ENCODE measurements at places on chromosomes 4 and X.

DNA sequence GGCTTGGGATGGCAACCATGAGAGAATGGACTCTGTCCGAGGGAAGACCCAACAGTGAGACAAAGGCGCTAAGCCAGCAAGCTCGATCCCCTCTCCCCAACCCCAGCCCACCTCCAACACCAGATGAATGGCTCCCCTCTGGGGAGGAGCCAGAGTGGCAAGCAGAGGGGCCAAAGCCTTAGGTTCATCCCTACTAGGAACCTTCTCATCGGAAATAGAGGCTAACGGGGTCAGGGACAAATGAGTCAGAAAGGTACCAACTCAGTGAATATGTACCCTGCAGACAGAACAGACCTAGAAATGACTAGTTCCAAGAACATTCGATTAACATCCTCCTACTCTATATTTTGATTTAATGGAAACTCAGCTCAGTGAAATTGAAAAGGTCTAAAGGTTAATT lies 73.9 kb downstream of the NSG1 start:
- H3K27ac ChIP-seq = no peak overlapping the region
- H3K4me1 ChIP-seq = peaks cover 33% of the 10 kb centered on the region
- no peak for DNase-seq
- no peak overlapping the region for H3K4me3 ChIP-seq
- no peaks in the 10 kb centered on the region for H3K36me3 ChIP-seq

GRCh38 chr4:40629401-40630334 lies at the start of gene RBM47:
RBM47 (minus strand) TSS chr4:40629864; CDS start chr4:40438893, 190,971 bp downstream.
- H3K4me1 ChIP-seq = peaks cover 24% of the 10 kb centered on the region
- no peaks in the 10 kb centered on the region for H3K27me3 ChIP-seq
- peak within 1 kb of the TSS; percentile 92 for H3K4me3 ChIP-seq
- no peaks in the 10 kb centered on the region for H3K36me3 ChIP-seq
- peak; percentile 89 for DNase-seq
- H3K27ac ChIP-seq = peak within 1 kb of the TSS; percentile 96

DNA sequence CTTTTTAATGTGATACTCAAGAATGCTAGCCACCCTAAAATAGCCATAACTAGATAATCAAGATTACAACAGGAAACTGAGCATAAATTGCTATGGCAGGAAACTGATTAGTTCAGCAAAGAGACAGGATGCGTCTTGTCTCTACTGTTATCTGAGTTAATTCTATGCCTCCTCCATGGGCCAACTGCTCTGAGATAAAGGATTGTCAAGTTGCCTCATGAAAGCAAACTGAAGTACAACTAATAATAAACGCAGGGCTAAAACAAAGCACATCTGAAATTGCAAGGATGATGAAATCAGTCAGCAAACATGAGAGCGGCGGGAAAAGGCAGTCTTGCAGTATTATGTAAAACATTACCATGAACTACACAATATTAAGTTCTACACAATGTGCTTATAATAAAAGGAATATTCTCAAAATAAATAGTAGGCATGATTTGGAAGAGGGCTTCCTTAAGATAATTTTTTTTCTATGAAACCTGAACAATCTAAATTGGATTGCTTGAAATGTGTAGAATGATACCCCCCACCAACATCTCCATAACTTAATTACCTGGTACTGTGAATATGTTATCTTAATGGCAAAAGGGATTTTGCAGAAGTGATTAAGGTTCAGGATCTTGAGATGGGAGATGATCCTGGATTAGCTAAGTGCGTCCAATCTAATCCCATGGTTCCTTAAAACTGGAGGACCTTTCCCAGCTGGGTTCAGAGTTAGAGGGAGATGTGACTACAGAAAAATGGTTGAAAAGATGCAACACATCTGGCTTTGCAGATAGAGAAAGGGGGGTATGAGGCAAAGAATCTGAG lies 65.9 kb downstream of the ANTXR2 start:
- peaks cover 18% of the 10 kb centered on the region for H3K4me1 ChIP-seq
- H3K27ac ChIP-seq = peak overlapping the region; percentile 30
- no peak overlapping the region for H3K4me3 ChIP-seq
- H3K27me3 ChIP-seq = no peaks in the 10 kb centered on the region

GRCh38 chr4:89545315-89545714 lies 237.7 kb upstream of the GPRIN3 start:
- H3K27me3 ChIP-seq = no peaks in the 10 kb centered on the region
- DNase-seq = no peak
- no peaks in the 10 kb centered on the region for H3K36me3 ChIP-seq
- H3K27ac ChIP-seq = no peak overlapping the region
- no peak overlapping the region for H3K4me3 ChIP-seq
- H3K4me1 ChIP-seq = no peaks in the 10 kb centered on the region

DNA sequence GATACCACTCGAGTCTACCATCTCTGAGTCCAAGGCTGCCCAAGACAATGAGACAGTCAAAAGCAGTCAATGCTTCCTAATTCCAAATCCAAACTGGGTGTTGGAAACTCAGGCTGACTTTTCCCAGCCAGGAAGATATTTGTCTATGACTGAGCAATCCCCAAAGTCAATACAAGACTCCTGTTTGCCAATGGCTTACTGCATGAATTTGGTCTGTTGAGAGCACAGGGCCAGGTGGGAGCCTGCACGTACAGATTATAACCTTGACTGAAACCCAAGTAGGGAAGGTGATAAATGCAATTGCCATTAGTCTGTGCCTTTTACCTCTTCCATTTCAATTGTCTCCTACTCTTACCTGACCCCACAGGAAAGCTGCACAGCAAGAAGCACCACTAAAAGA lies 72.6 kb upstream of the PPARGC1A start:
- H3K4me3 ChIP-seq = no peak overlapping the region
- no peaks in the 10 kb centered on the region for H3K36me3 ChIP-seq
- DNase-seq = no peak
- H3K4me1 ChIP-seq = no peaks in the 10 kb centered on the region
- H3K27me3 ChIP-seq = no peaks in the 10 kb centered on the region

DNA sequence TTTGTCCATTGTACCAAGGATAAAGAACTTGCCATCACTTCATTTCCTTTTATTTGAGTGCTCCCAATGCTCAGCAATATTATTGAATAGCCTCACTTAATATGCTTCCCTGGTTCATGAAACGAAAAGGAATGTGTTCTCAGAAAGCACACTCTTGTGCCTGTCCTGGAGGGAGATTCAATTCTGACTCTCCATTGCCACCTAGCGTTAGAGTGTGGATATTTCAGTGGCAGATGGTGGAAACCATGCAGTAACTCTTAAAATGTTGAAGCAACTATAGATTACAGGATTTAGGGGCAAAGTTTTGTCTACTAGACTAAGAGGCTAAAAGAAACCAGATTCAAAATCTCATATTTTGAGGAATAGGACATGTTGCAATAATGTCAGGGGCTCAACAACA lies 36.0 kb downstream of the GAB3 start:
- no peak overlapping the region for H3K27ac ChIP-seq
- H3K36me3 ChIP-seq = no peaks in the 10 kb centered on the region
- H3K27me3 ChIP-seq = no peaks in the 10 kb centered on the region
- no peak overlapping the region for H3K4me3 ChIP-seq

DNA sequence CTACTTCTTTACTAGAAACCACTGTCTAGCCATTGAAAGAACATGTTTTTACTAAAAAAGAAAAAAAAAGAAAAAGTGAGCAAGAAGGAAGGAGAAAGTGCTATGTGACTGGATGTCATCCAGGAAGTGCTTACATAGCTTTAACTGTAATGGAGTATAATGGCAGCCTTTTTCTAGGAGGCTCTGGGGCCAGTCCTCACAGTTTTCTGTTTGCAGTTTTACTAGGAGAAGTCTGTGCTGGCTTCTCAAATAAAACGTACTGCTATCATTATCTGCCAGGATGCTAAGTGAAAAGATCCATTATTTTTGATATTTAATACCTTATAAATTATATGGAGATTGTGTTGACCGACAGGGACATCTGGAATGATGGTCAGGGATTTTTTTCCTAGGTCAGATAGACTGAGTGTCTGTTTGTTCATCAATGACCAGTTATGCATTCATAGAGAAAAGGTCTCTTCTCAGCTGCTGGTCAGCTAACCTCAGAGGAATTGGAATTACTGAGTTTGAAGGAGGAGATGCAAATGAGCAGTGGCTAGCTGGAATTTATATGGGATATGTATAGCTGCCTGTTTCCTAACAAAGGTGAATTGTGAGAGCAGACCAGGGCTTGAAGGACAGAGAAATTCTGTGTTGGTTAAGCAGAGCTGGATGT lies 21.7 kb downstream of the LPAR4 start:
- no peaks in the 10 kb centered on the region for H3K27me3 ChIP-seq
- no peak overlapping the region for H3K4me3 ChIP-seq
- no peaks in the 10 kb centered on the region for H3K36me3 ChIP-seq
- no peak overlapping the region for H3K27ac ChIP-seq
- DNase-seq = no peak

- no peak overlapping the region for H3K27ac ChIP-seq
- no peak for DNase-seq
- H3K36me3 ChIP-seq = no peaks in the 10 kb centered on the region
- H3K27me3 ChIP-seq = no peaks in the 10 kb centered on the region
These were observed 149.1 kb downstream of the FBXO8 start for GRCh38 chr4:174134361-174134760.

- peaks cover 69% of the 10 kb centered on the region for H3K27me3 ChIP-seq
- DNase-seq = no peak
- H3K4me1 ChIP-seq = no peaks in the 10 kb centered on the region
- H3K36me3 ChIP-seq = no peaks in the 10 kb centered on the region
- H3K27ac ChIP-seq = no peak within 1 kb of the TSS
- H3K4me3 ChIP-seq = no peak within 1 kb of the TSS
These were observed at the start of gene GPR78 for GRCh38 chr4:8580321-8581093. GPR78 (plus strand) TSS chr4:8580392; CDS start chr4:8580983, 591 bp downstream.

GRCh38 chr4:76012388-76012801 lies 5.1 kb upstream of the CXCL9 start:
- peak overlapping the region; percentile 0 for H3K27ac ChIP-seq
- peaks cover 57% of the 10 kb centered on the region for H3K4me1 ChIP-seq
- no peak for DNase-seq
- no peak overlapping the region for H3K4me3 ChIP-seq
- H3K36me3 ChIP-seq = no peaks in the 10 kb centered on the region

DNA sequence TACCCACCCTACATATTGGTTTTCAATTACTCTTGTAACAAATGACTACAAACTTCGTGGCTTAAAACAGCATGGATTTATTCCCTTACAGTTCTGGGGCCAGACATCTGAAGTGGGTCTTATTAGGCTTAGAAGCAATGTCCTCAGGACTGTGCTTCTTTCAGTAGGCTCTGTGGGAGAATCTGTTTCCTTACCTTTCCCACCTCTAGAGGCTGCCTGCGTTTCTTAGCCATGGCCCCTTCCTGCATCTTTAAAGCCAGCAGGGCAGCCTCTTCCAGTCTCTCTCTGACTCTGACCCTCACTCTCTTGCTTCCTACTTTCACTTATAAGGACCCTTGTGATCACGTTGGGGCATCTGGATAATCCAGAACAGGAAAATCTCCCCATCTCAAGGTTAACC lies 252.5 kb upstream of the PGRMC2 start:
- H3K27ac ChIP-seq = no peak overlapping the region
- H3K36me3 ChIP-seq = no peaks in the 10 kb centered on the region
- no peaks in the 10 kb centered on the region for H3K4me1 ChIP-seq
- no peaks in the 10 kb centered on the region for H3K27me3 ChIP-seq

- DNase-seq = peak; percentile 55
- H3K27ac ChIP-seq = peak overlapping the region; percentile 78
- H3K4me3 ChIP-seq = peak overlapping the region; percentile 52
- H3K27me3 ChIP-seq = no peaks in the 10 kb centered on the region
- H3K36me3 ChIP-seq = no peaks in the 10 kb centered on the region
These were observed 90.7 kb downstream of the NSUN7 start for GRCh38 chr4:40840255-40840984.

- H3K27me3 ChIP-seq = no peaks in the 10 kb centered on the region
- H3K4me1 ChIP-seq = peaks cover 11% of the 10 kb centered on the region
- no peaks in the 10 kb centered on the region for H3K36me3 ChIP-seq
- H3K4me3 ChIP-seq = no peak overlapping the region
These were observed 153.9 kb downstream of the CEP135 start for GRCh38 chr4:56102601-56103000.

DNA sequence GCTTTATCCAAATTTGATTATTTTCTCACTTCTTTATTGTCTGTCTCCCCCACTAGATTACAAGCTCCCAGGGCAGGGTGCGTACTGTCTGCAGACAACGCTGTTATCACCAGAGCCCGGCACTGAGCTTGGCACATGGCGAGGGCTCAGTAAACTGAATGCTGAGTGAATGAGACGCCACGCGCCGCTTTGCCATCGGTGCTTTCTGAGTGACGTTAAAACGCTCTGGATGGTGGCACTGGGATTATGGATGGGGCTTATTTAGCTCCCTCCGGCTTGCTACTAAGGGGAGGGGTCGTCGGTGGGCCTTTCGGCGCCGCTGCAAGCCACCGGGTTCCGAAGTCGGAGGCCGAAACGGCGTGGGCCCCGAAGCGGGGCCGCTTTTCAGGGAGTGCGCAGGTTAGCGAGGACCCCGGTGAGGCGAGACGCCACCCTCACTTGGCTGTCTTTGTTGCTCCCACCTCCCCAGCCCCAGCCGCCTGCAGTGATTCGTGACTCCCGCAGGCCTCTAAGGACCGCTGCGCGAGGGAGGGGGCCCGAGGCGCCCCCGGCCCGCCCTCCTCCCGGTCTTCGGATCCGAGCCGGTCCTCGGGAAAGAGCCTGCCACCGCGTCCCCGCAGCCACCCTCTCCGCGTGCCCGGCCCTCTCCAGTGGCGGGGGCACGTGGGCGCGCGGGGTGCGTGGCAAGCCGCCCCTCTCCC lies 569 bp upstream of the FHL1 start:
- peak overlapping the region; percentile 67 for H3K4me3 ChIP-seq
- H3K36me3 ChIP-seq = no peaks in the 10 kb centered on the region
- peaks cover 4% of the 10 kb centered on the region for H3K4me1 ChIP-seq
- no peaks in the 10 kb centered on the region for H3K27me3 ChIP-seq
- peak; percentile 47 for DNase-seq

GRCh38 chr4:143178923-143179322 lies 5.8 kb upstream of the USP38 start:
- H3K4me3 ChIP-seq = no peak overlapping the region
- H3K27ac ChIP-seq = no peak overlapping the region
- DNase-seq = no peak
- H3K27me3 ChIP-seq = no peaks in the 10 kb centered on the region
- H3K36me3 ChIP-seq = no peaks in the 10 kb centered on the region

DNA sequence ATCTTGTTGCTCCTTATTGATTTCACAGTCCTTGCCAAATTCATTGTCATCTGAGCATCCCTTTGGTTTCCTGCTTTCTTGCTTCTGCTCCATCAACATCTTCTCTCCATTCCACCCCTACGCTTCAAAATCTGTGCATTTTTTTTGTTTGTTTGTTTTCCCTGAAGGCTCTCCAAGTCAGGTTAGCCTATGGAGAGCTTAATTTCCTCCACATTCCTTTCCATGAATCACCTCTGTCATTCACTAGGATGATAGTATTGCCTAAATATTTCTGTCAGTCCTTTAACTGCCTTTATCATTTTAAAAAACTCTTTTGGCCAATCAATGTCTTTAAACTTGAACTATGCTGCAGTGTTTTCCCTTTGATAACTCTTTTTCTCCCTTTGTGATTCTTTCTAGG lies 67.7 kb downstream of the PPARGC1A start:
- 0 out of 2 replicates have a peak, but pooled peaks cover 2% of the 10 kb centered on the region for H3K36me3 ChIP-seq
- H3K4me1 ChIP-seq = no peaks in the 10 kb centered on the region
- no peak overlapping the region for H3K27ac ChIP-seq
- no peak overlapping the region for H3K4me3 ChIP-seq
- no peaks in the 10 kb centered on the region for H3K27me3 ChIP-seq

Measured in MM.1S (cell line).